ENCODE measurements at places on chromosomes 6 and 20. TPM values are rescaled to one million over a fixed set of nuclear protein-coding genes. Genes with fewer than 3 reads are reported as not detected.

Gene PDE7B
- not detected for total RNA-seq

Gene DEFB113
- not detected for total RNA-seq

Gene SNAP91
- total RNA-seq, result not detected

Gene TMX4
- total RNA-seq, result 18.9 TPM

Gene OXT
- not detected for total RNA-seq

Gene ZFP57
- total RNA-seq, result not detected

Gene FAM209B
- total RNA-seq, result not detected

DNA sequence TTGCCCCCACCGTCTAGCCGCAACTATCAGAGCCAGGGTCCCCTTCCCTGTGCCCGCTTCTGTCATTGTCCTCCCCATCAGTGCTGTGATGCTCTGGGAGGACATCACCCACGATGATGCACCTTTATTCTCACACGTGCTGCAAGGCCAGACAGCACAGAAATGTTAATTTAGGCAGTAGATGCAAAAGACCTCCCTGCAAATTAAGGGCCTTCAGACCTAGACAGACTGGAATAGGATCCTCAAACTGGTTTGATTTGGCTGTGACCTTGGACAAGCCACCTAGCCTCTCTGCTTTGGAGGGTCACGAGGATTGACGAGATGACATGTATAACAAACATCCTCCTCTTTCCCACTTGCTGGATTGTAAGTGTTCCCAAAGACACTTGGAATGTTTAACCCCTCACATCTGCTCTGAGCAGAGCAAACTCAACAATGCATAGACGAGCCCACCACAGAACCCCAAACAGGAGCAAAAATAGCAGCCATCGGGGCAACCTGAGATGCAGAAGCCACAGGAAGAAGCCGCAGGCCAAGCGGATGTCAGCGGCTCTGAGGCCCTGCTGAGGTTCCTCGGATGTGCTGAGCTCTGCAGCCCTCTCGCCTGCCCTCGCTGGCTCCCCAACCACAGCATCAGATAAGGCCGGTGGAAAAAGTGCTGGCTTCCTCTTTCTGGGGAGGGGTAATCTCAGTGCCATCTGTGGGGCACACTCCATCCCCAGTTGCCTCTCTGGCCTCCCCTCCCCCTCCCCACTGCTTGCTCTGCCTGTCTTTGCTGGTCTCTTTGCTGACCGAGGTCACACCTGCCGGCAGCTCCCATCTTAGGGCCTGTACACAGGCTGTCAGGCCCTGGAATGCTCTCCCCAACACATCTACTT is 35.3 kb downstream of the TOX2 start:
- DNase-seq, result no peak

GRCh38 chr20:55054453-55054852 is 579.1 kb downstream of the DOK5 start:
- no peak for DNase-seq

DNA sequence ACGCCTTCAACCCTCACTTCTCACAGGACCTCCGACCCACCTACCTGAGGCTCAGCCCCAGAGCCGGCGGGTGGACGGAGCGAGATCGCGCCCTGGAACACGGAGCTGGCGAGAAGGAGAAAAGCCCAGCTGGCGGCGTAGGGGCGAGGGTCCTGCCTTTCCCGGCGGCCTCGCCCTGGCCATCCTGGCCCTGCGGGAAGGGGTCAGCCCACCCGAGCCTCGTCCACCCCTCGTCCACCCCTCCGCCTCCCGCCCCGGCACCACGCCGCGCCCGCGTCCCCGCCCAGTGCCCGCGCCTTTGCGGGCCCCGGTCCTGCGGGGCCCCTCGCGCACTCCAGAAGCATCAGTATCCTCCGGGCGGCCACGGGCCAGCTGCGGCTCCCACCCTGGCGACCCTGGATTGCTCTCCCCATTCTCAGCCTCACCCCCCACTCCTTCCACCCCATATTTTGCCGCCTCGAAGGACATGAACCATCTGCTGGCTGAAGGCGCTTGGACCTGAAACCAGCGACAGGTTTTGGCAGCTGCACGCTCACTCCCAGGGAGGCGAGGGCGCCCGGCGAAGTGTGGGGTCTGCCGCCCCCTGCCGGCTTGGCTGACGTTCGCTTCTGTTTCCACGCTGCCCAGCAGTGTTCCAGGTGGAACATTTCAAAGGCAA is 65.1 kb downstream of the PLG start:
- DNase-seq, result no peak

DNA sequence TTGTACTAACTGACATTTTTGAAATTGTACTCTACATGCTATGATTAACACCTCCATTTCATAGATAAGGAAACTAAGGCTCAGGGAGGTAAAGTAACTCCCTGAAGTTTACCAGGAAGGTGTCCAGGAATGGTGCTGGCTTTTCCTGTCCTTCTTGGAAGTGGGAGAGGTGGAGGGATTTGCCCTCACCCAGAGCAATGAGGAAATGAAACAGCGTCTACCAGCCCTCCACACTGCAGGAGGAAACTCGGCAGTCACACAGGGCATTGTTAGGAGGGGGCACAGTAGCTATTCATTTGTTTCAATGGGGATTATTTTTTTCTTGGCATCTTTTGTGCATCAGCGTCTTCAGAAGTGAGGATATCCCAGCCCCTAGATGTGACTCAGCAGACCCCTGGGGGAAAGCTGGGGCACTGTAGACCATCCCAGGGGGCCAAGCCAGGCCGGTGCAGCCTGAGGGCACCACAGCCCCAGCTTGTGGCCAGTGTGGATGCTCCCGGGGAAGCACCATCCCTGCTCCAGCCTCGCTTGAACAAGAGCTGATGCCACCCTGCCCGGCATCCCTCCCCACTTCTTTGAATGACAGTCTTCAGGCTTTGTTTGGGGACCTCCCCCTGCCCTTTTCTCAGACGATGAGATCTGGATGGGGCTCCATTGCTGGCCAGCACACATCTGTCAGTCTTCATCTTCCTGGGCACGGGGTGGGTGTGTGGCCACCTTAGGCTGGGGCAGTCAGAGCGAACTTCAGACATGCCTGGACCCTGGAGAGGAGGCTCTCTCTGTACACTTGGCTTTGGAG is 224.4 kb upstream of the PMEPA1 start:
- peak; percentile 13 for DNase-seq

DNA sequence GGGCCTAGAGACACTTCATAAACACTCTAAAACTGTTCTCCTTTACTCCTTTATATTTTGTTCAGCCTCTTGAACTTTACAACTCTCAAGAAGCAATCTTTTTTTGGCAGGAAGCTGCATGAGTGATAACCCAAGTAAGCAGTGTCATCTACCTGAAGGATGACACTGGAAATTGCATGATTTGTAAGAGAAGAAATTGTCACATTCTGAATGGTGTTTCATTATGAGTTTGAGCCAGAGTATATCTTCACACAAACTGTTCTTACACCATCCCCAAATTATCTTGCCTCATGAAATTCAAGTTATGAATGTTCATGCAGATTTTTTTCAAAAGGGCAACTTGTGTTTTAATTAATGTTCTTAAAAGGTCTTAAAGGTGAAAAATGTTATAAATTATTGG is 799.3 kb downstream of the TBC1D32 start:
- no peak for DNase-seq

DNA sequence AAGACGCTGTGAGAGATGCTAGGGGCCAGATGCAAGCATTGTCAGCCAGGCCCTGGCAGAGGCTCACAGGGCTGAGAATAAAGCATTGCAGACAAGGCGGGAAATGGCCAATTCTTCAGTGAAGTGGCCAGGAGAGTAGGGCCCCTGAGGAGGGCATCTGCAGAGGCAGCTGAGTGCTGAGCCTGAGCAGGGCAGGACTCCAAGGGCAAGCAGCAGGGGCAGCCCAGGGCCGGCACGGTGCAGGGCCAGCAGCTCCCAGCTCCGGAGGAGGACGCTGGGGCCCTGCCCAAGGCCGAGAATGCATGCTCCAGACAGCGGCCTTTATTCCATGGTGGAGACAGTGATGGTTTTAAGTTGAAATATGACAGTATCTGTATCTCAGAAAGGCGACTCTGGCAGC is 305.5 kb downstream of the FOXC1 start:
- DNase-seq, result no peak

- no peak for DNase-seq
Measured at GRCh38 chr20:32528171-32528891, 56.8 kb downstream of the NOL4L start.

DNA sequence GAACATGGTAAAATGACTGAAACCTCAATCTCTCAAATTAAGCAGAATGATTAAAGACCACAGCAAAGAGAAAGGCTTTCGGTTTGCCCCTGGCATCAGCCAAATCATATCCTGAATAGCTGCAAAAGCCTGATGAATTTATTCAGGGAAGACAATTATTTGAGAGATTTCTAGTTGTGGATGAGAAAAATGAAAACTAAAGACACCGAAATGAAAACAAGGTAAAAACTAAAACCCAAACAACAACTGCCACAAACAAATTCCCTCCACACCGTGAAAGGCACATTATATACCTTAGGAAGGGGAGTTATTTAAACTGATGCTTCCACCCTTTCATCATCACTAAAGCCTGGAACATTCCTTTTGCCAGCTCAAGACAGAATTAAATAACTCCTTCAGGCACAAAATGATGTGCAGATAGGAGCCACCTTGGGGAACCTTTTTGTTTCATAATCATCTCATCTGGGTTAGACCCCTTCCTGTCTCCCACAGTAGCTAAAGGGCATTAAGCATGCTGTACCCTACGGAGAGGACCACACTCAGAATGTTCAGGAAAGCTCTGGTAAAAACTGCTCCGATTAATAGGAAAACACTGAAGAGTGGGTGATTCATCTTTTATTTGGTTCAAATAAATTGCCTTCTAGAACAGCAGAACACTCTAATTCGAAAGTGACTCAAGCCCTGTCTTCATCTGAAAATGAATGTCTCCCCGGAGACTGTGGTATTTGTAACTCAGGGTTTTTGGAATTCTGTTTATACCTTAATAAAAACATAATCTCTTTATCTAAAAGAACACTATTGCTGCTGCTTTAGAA is 9.1 kb upstream of the ANKRD60 start:
- DNase-seq, result peak; percentile 69

DNA sequence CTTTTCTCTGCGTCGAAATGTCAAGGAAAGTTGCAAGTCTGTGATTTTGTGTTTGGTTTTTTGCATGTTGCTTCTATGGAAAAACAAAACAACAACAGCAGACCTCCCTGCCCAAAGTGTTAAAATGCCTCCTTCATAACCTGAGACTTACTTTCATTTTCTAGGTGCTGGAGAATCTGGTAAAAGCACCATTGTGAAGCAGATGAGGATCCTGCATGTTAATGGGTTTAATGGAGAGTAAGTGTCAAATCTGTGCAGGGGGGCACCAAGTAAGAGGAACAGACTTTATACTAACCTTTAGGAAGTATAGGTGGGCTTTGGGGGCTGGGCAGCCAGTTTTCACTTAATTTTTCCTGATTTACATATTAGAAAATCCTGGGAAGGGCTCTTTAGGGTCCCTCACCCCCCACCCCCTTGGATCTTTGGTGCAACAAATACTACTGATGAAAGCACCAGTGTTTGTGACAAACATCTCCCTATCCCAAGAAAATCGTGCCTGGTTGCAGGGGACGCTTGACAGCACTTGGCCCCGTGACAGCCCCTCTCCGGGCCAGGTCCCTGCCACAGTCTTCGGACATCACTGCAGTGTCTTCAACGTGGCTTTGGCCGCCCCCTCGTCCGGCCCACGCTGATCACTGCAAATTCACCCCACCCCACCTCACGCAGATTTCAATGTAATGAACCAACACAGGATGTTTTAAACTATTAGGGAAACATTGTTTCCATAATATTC is 43.1 kb downstream of the GNAS start:
- DNase-seq, result no peak

- no peak for DNase-seq
Measured at GRCh38 chr6:34108176-34108575, 37.7 kb downstream of the GRM4 start.

DNA sequence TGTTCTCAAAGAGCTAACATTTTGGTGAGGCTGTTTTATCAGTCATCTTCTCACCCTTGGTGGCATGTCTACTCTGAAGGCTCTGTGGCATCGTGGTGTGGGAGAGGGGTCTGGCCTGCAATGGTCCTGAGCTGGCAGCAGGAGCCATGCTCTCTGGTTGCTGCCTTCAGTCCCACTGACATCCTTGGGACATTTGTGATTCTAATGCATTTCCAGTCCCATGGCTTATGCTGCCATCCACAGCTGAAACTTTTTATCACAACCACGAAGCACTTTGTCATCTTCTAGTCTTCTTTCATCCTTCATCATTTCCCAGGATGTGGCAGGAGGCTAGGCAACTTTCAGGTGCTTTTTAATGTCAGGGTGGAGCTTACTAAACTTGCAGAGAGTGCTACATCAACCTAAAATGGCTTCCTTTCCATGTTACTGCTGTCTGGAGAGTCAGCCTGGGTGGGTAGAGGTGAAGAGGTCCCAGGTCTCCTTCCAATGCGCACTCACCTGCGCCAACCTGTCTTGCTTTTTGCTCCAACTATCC is 77.1 kb downstream of the GPR63 start:
- DNase-seq, result no peak

DNA sequence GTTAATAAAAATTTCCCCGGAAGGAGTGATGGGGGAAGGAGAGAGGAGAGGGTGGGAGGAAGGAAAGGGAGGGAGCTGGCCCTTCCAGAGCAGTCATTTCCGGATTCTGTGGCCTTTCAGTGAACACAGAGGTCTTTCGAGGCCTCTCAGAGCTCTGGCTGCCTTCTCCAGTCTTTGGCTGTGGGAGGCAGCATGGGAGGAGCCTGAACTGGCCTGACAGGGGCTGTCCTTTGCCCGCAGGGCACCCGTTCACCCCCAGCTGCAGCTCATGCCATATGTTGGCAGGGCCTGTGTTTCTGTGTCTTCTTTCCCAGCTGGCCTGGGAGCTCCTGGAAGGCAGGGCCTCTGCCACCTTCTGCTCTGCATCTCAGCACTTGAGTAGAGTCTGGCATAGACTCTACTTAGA is 95.5 kb downstream of the PPP1R14C start:
- no peak for DNase-seq

DNA sequence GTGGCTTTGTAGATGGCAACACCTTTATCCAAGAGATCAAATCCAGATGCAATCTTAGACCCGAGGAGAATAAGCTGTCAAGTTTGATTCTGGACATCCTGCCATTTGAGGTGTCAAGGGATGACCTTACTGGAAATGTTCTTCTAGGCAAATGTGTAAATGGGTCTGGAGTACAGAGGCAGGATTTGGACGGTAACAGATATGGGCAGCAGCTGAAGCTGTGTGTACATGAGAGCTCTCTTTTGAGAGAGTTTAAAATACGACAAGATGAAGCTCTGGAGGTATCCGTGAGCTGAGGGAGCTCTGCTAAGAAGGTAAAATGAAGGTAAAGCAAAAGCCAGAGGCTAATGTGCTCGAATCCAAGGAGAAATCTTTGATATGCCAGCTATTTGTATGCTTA is 56.6 kb downstream of the RALGAPA2 start:
- no peak for DNase-seq

Measured in SJSA1 (cell line).